Mucosa of gallbladder (tissue), 1 donor: ENCODE measurements at places on chromosomes 3 and 15.

GRCh38 chr3:112048911-112049310 is 14.4 kb downstream of the TMPRSS7 start:
- no peak for DNase-seq

- DNase-seq: no peak
Observed at GRCh38 chr3:149571381-149571780, 86.4 kb downstream of the WWTR1 start.

- DNase-seq: no peak
Observed at GRCh38 chr3:28268989-28269388, 27.6 kb downstream of the CMC1 start.

DNA sequence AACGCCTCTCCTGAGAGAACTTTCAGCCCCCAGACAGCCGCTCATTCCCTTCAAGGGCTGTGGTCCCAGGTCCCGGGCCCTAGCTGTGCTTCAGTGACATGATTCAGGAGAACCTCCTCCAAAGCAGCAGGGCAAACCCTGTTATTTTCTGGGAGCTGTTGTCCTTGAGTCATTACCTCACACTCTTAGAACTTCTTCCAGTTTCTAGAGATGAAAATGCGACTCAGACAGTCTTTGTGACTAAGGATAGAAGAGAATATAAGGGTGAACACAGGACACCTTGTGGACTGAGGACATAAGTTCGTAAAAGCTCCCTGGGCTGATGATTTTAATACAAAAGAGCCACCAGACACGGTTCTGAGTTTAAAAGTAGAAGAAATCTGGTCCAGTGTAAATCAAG is 203.8 kb downstream of the RORA start:
- DNase-seq: no peak

DNA sequence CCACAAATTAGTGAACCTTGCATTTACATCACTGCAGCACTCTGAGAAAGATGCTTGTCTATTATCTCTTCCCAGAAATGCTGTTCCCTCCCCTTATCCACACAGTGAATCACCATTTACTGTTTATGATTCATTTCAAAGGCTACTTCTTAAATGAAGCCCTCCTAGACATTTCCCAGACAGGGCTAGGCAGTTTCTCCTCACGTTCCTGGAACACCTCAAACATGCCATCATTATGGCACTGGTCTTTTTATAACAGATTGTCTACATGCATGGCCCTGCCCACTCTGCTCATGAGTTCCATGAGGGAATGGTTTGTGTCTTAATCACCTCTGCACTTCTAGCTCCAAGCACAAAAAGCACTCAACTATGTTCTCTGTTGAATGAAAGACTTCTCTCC is 32.2 kb upstream of the TM2D3 start:
- DNase-seq: no peak
